ENCODE measurements at places on chromosomes 4 and X. TPM values are rescaled to one million over a fixed set of nuclear protein-coding genes. Genes with fewer than 3 reads are reported as not detected.

DNA sequence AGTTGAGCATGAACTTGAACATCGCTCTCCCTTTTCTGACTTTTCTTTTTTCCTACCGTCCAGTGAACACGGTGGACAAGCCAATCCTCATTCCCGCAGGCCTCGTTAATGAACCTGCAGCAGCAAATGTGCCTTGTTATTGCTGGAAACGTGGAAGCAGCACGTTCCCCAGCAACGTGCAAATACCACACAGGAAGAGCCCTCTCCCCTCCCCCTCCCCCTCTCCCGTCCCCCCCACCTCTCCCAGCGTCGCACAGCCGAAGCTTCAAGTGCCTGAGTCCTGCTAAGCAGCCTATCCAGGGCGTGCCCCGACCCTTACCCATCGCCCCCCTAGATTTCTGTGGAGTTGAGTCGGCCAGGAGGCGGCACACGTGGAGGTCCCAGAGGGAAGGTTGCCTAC, 219.9 kb downstream of the BCOR start:
- no peaks in the 10 kb centered on the region for H3K4me1 ChIP-seq
- no peak overlapping the region for H3K4me3 ChIP-seq
- H3K27me3 ChIP-seq = no peaks in the 10 kb centered on the region
- no peak for DNase-seq

GRCh38 chr4:122824616-122825015, 2.0 kb upstream of the FGF2 start:
- H3K27ac ChIP-seq = no peak overlapping the region
- no peaks in the 10 kb centered on the region for H3K36me3 ChIP-seq
- peaks cover 15% of the 10 kb centered on the region for H3K4me1 ChIP-seq
- H3K27me3 ChIP-seq = peaks cover 17% of the 10 kb centered on the region

The NXF2 gene
- not detected for total RNA-seq

DNA sequence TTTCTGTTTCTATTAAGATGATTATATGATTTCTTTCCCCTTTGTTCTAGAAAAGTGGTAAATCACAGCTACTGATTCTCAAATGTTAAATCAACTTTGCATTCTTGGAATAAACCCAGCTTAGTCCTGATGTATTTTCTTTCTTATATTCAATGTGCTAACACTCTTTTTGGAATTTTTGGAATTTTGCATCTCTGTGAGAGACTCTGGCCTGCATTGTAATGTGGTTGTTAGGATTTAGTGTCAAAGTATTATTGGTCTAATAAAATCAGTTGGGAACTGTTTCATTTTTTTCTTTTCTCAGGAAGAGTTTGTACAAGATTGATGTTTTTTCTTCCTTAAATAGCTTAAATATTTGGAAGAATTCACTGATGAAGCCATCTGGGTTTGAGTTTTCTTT, 109.6 kb downstream of the KIT start:
- H3K27me3 ChIP-seq = no peaks in the 10 kb centered on the region
- H3K27ac ChIP-seq = no peak overlapping the region
- no peaks in the 10 kb centered on the region for H3K36me3 ChIP-seq
- no peak for DNase-seq
- H3K4me3 ChIP-seq = no peak overlapping the region
- no peaks in the 10 kb centered on the region for H3K4me1 ChIP-seq

DNA sequence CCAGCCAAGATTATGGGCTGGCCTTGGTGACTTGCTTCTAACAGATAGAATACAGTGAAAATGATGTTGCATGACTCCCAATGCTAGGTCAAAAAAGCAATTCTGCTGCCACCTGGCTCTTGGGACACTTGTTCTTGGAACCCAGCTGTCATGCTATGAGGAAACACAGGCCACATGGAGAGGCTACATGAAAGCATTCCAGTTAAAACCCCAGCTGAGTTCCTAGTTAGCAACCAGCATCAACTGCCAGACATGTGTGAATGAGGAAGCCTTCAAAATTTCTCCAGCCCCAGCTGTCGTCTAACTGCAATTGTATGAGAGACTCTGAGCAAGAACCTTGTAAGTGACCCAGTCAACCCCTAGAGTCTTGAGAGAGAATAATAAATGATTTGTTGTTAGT, 105.2 kb upstream of the FGF16 start:
- no peak overlapping the region for H3K4me3 ChIP-seq
- H3K36me3 ChIP-seq = no peaks in the 10 kb centered on the region
- H3K4me1 ChIP-seq = no peaks in the 10 kb centered on the region
- no peaks in the 10 kb centered on the region for H3K27me3 ChIP-seq
- no peak for DNase-seq

DNA sequence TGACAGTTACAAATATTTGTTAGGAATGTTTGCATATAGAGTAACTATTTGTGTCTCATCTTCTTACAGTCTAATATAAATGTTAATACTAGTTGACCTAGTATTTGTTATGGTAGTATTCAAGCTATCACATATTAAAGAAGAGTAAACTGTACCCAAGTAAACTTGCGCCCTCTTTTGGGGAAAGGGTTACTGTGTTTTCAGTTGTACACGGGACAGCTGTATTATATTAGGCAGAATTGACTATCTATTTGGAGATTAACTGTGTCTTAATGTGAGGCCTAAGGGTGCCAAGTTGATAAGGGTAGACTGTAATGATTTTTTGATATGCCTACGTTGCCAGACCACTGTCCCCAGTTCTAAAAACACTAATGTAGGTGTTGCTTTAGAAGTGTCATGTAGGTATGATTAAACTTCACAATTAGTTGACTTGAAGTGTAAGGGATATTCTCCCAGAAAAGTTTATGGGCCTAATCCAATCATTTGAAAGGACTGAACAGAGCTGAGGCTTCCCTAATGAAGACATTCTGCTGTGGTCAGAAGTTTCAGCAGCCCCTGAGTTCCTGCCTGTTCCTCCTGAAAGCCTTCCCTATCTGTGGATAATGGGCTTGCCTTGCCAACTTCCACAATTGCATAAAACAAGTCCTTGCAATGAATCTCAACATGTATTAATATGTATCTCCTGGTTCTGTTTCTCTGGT, 172.8 kb upstream of the CXCL13 start:
- no peaks in the 10 kb centered on the region for H3K27me3 ChIP-seq
- peaks cover 3% of the 10 kb centered on the region for H3K4me1 ChIP-seq
- no peak for DNase-seq
- no peaks in the 10 kb centered on the region for H3K36me3 ChIP-seq
- no peak overlapping the region for H3K4me3 ChIP-seq

- no peaks in the 10 kb centered on the region for H3K27me3 ChIP-seq
- DNase-seq = no peak
- no peaks in the 10 kb centered on the region for H3K4me1 ChIP-seq
- no peaks in the 10 kb centered on the region for H3K36me3 ChIP-seq
- H3K4me3 ChIP-seq = no peak overlapping the region
These were observed 482.1 kb downstream of the TMA16 start for GRCh38 chr4:163976588-163976987.

The FGF13 gene
- not detected for total RNA-seq

GRCh38 chrX:39750848-39751247, 346.9 kb downstream of the BCOR start:
- no peak overlapping the region for H3K27ac ChIP-seq
- no peaks in the 10 kb centered on the region for H3K27me3 ChIP-seq
- no peaks in the 10 kb centered on the region for H3K4me1 ChIP-seq

DNA sequence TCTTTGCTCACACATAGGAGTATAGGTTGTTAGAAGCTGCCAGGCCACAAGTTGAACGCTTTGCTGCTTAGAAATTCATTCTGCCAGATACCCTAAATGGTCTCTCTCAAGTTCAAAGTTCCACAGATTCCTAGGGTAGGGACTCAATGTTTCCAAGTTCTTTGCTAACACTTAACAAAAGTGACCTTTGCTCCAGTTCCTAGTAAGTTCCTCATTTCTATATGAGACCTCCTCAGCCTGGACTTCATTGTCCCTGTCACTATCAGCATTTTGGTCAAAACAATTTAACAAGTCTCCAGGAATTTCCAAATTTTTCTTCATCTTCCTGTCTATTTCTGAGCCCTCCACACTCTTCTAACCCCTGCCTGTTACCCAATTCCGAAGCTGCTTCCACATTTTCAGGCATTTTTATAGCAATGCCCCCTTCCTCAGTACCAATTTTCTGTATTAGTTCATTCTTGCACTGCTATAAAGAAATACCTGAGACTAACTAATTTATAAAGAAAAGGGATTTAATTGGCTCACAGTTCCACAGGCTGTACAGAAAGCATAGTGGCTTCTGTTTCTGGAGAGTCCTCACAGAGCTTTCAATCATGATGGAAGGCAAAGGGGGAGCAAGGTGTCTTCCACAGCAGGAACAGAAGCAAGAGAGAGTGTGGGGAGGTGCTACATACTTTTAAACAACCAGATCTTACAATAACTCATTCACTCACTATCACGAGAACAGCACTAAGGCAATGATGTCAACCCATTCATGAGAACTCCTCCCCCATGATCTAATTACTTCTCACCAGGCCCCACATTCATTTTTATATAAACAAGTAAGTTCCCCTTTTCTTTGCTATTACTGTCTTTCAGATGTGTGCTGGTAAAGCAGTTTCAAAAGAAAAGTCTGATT, 11.5 kb upstream of the TLR1 start:
- H3K27ac ChIP-seq = no peak overlapping the region
- H3K27me3 ChIP-seq = no peaks in the 10 kb centered on the region
- no peak overlapping the region for H3K4me3 ChIP-seq
- peaks cover 17% of the 10 kb centered on the region for H3K4me1 ChIP-seq

The LEF1 gene
- 382 TPM for total RNA-seq

- DNase-seq = no peak
- no peaks in the 10 kb centered on the region for H3K4me1 ChIP-seq
- H3K27ac ChIP-seq = no peak overlapping the region
These were observed 33.0 kb downstream of the HDX start for GRCh38 chrX:84469226-84469625.

- DNase-seq = no peak
- H3K27ac ChIP-seq = no peak overlapping the region
- H3K4me3 ChIP-seq = no peak overlapping the region
- no peaks in the 10 kb centered on the region for H3K36me3 ChIP-seq
These were observed 37.8 kb downstream of the TBC1D9 start for GRCh38 chr4:140718241-140718952.

The HTR2C gene
- total RNA-seq = not detected

DNA sequence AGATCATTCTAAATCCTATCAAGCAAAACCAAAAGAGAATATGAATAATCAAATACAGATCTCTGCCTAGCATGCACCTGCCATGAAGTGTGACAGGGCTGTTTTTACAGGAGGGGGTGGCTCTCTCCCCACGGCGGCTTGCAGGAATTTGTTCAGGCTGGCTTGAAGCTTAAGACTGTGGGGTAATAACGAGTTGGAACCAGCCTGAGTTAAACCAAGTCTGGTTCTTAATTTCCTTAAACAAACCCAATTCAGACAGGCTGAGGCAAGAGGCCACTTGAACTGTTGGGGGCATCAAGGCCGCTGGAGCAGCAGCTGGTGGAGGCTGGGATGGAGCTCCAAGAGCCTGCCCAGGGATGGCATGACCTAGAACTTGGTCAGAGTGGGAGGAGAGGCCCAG, 45.1 kb upstream of the LGI2 start:
- DNase-seq = no peak
- no peaks in the 10 kb centered on the region for H3K36me3 ChIP-seq

GRCh38 chrX:112536544-112536943, 143.2 kb downstream of the LHFPL1 start:
- no peaks in the 10 kb centered on the region for H3K36me3 ChIP-seq
- H3K27ac ChIP-seq = no peak overlapping the region
- H3K4me1 ChIP-seq = no peaks in the 10 kb centered on the region

DNA sequence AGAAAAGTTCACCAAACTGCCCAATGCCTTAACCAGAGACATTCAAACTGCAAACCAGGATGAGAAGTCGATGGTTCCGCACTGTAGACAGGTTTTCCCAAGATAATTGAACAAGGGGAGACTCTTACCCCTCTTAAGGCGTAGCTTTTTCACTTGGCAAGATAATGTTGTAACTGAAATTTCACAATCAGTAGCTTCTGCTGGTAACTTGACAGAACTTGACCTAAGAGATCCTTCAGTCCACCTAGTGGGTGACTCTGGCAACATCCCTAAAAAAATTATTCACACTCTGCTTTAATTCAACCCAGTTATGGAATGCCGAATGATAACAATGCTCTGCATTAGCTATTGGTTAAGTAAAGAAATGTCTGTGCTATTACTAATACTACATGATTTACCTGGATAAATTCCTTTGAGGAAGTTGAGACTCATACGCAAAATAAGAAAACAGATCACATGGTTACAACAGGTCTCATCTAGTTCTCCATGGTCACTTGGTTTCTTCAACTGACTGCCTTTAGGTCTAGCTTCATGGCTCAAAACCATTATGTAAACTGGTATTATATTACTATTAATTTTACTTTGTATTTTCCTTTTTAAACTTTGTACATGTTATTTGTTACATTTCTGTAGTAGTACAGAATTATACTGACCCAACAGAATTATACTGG, 9.1 kb downstream of the ELF2 start:
- no peak for DNase-seq
- H3K4me3 ChIP-seq = no peak overlapping the region
- peaks cover 4% of the 10 kb centered on the region for H3K4me1 ChIP-seq
- H3K36me3 ChIP-seq = no peaks in the 10 kb centered on the region
- no peaks in the 10 kb centered on the region for H3K27me3 ChIP-seq
- H3K27ac ChIP-seq = no peak overlapping the region

- H3K36me3 ChIP-seq = no peaks in the 10 kb centered on the region
- H3K4me1 ChIP-seq = peaks cover 10% of the 10 kb centered on the region
- H3K27ac ChIP-seq = no peak overlapping the region
- no peak overlapping the region for H3K4me3 ChIP-seq
- H3K27me3 ChIP-seq = peaks cover 8% of the 10 kb centered on the region
These were observed 4.1 kb downstream of the JADE3 start for GRCh38 chrX:46916273-46916672.

DNA sequence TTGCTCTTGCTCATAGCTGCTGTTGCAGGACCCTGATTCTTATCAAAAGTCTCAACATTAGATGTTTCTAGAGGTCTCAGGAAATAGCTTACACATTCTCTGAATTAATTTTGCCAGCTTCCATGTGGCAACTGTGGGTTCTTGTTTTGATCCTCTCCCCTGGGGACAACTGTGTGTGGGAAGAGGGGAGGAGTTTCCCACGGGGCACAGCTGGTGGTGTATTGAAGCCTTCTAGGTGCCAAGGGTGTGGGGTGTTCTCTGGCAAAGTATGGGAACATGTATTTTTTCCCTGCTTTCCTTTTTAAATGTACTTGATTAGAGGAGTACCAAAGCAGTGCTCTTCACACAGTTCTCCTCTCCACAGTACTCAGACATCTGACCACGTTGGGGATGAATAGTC, 212.7 kb downstream of the RPA4 start:
- H3K27ac ChIP-seq = no peak overlapping the region
- H3K4me3 ChIP-seq = no peak overlapping the region
- no peaks in the 10 kb centered on the region for H3K4me1 ChIP-seq
- DNase-seq = no peak
- H3K27me3 ChIP-seq = no peaks in the 10 kb centered on the region

The PCDH19 gene
- total RNA-seq = not detected

DNA sequence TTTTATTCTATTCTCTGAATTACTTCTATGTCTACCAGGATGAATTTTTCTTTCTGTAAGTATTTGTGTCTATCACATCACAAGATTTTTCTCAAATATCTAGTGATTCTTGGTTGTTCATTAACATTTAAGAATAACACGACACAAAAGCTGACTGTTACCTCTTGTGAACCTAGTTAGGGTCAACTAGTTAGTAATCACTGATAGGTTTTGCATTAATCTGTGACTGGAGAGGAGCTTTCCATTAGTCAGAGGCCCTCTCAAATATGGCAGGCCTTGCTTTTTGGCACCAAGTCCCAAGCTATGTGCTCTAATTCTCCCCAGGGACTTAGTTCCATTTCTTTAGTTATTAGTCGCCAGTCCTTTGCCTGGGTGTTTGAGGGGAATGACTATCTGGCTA, 259.2 kb downstream of the CFAP299 start:
- no peak overlapping the region for H3K27ac ChIP-seq
- DNase-seq = no peak
- H3K36me3 ChIP-seq = no peaks in the 10 kb centered on the region
- H3K4me3 ChIP-seq = no peak overlapping the region
- H3K27me3 ChIP-seq = no peaks in the 10 kb centered on the region
- no peaks in the 10 kb centered on the region for H3K4me1 ChIP-seq
